Hindlimb muscle (tissue), 1 donor: ENCODE measurements at places on chromosomes 4 and X. TPM values are rescaled to one million over a fixed set of nuclear protein-coding genes. Genes with fewer than 3 reads are reported as not detected.
A peak's percentile ranks its signal among the peaks of the same experiment; 100 is the strongest.

DNA sequence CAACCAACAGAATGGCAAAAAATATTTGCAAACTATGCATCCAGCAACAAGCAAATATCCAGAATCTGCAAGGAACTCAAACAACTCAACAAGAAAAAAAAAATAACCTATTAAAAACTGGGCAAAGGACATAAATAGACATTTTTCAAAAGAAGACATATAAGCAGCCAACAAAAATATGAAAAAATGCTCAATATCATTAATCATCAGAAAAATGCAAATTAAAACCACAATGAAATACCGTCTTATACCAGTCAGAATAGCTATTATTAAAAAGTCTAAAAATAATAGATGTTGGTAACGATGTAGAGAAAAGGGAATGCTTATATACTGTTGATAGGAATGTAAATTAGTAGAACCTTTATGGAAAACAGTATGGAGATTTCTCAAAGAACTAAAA, 53.4 kb downstream of the WDR19 start:
- DNase-seq = no peak

DNA sequence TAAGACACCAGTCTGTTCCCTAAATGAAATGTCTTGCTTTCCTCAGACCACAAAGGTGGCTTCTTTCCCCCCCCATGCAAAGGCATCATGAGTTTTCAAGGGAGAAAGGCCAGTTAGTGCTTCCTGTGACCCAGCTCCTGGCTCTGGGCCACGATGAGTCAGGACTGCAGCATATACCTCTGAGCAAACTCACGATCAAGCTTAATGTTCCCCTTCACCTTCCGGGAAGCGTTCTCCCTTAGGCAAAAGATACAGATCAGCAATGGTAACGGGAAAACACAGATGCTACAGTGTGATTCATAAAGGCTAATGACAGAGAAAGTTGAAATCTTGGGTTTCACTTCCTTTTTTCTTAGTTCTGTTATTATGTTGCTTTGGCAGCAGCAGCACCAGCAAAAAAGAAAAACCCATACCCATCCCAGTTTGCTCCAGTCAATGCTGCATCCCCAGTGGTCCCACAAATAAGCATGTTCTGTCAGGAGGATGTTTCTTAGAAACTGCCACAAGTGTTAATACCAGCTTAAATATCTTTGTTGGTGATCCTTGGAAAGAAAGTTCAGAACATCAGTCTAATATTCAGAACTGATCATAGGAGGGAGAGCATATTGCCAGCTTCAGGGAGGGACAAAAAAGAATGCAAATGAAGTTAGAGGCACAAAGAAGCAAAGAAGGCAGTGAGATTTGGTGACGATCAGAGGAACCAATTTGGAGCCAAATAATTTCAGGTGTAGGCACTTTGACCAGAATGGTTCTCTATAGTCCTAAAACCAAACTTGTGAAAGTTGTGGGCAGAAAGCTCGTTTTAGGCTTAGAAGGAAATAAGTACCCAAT, 41.2 kb downstream of the LONRF3 start:
- DNase-seq = peak; percentile 2

GRCh38 chrX:152647978-152648377, 10.3 kb downstream of the GABRQ start:
- no peak for DNase-seq

CEP44 gene
- 15.7 TPM for polyA plus RNA-seq

NLGN3 gene
- 2.5 TPM for polyA plus RNA-seq

GRCh38 chrX:38513112-38513742, 48.1 kb upstream of the TSPAN7 start:
- no peak for DNase-seq

DNA sequence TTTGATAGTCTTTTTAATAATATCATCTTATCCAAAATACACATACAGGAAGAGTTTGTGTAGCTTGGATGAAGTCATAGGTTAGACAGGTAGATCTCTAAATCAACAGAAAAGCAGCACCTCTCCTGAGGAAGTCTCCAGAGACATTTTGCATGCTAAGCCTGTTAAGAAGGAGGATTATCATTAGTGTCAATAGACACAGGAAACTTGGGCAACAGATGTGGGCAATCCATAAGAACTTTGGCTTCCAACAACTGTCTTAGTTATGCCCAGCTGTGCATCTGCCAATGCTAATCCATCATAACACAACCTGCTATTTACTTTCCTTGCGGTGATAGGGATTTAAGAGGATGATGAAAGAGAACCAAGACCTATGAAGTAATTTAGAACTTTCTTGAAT, 1052.6 kb downstream of the RPA4 start:
- no peak for DNase-seq

GRCh38 chr4:104429150-104429741, 65.4 kb downstream of the CXXC4 start:
- DNase-seq = no peak

DNA sequence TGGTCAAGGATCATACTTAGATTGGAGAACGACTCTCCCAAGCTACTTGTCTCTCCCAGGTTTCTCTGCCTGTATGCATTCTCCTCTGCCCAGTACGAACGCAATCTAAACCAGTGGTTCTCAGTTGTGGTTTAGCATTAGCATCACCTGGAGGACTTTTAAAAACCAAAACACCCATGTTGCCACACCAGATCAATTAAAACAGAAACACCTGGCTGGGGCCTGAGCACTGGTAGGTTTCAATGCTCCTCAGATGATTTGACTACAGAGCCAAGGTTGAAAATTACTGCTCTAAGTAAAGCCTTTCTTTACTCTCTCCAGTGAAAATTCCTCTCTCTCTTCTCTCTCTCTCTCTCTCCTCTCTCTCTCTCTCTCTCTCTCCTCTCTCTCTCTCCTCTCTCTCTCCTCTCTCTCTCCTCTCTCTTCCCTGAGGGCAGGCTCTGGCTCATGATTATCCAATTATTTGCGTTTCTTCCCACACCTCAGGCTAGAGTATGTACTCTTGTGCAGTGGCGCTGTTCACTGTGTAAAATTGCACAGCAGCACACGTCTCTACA, 153.7 kb upstream of the FGF13 start:
- DNase-seq = no peak

ZFP92 gene
- polyA plus RNA-seq = 0.63 TPM

DNA sequence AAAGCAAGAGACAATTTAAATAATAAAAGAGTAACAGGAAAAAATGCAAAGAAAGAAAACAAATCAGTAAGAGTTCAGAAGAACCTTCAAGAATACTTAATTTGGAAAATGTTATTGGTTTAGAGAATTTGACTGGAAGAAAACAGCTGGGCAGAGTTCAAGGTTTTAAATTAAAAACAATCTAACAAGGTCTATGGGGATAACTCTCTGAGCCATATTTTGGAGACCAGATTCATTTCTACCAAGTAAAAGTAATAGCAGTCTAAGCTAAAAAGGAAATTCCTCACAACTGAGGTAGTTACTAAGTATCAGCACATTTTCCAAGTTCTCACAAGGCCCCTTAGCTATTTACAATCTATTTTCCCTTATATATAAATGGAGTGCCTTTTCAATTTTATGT, 82.4 kb upstream of the TFDP3 start:
- DNase-seq = peak; percentile 26

DNA sequence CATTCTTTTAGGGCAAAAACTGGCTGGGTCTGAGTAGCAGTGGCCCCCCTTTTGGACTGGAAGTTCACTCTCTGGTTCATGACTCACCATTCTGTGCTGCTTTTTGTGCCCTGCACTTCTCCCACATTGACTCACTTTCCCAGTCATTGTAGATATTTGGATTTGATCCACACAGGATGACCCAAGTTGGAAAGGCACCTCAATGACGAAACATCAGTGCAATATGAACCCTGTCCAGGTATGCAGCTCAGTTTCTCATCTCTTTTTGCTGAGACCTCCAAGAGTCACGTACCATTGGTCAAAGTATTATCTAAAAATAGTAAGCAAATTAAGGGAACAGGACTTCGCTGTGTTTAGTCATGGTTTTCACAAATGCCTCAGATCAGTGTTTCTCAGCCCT, 92.7 kb downstream of the CBLL2 start:
- DNase-seq = no peak

DNA sequence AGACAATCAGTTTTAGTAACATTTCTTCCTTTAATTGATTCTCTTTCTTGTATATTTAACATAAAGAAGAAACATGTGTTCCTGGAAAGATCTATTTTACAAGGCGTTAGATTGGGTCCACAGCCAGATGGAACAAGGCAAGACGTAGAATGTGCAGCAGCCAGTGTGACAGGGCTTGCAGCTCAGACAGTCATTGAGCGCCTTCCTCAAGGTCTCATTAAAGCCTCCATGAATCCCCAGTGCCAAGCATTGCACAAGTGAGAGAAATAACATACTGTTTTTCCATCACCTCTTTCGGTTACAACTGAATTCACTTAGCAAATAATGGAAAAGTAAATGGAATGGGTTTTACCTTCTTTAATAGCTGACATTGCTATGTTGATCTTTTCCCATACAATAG, 292.5 kb downstream of the USP46 start:
- DNase-seq = peak; percentile 61

- no peak for DNase-seq
Measured at GRCh38 chrX:131063613-131064012, 5.5 kb downstream of the ARHGAP36 start.

DNA sequence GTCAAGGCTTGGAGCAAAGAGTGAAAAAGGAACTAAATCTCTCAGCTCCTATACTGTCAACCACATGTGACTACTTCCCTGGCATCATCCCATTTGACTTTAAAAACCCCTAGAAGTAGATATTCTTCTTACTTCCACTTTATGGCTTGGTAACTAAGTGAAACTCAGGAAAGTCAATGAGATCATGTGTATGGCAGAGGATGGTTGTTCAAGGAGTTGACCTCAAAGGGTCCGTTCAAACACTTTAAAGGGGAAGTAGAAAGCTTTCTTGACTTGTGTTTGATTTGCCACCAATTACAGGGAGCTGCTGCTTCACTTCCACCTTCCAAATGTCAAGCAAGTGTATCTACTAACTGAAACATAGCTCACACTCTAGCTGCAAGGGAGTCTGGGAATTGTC, 187.2 kb downstream of the RAB28 start:
- no peak for DNase-seq

ZNF185 gene
- 6.0 TPM for polyA plus RNA-seq

PNMA6F gene
- polyA plus RNA-seq = not detected

- DNase-seq = no peak
Measured at GRCh38 chr4:183984566-183984965, 79.5 kb downstream of the STOX2 start.

DNA sequence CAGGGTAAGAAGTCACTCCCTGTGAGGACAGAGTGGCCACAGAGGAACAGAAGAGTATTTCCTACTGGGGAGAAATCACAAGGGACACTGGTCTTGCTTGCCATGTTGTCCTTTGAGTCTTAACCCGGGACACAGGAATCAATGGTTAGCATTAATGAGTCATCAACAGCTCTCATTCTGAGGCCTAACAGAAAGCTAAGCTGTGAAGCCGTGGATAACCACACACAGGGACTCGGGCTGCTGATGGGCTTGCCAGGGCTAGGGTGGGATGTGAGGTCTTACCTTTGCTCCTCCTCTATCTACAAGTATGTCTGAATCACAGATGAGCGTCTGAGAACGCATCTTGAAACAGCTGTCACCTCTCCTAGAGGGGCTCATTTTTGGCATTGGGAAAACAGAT, 22.2 kb downstream of the HELT start:
- no peak for DNase-seq

- DNase-seq = no peak
Measured at GRCh38 chrX:28552322-28552721, 34.9 kb upstream of the IL1RAPL1 start.
